Activated CD8-positive, alpha-beta memory T cell treated with anti-CD3 and anti-CD28 coated beads, Interleukin-2, amount 10 ng/mL, durations not matched to agents 7 days and 5 days (primary cell): ENCODE measurements at places on chromosomes 12 and 14. TPM values are rescaled to one million over a fixed set of nuclear protein-coding genes. Genes with fewer than 3 reads are reported as not detected.

DNA sequence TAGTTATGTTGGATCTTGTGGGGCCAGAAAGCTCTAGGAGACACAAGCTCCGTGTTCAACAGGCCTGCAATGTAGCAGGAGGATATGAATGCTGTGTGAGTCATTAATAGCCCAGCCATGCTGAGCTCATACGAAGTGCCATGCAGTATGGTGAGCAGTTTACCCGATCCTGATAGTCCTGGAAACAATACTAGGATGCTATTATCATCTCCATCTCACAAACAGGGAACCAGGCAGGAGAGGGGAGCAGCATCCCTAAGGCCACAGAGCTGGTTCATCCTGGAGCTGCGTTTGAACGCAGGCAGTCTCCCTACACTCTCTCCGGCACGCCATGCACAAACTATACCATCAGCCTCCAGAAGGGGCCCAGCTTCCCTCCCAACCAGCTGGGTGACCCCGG, 20.5 kb downstream of the TTC7B start:
- no peak overlapping the region for H3K27ac ChIP-seq
- H3K4me3 ChIP-seq, result no peak overlapping the region
- H3K27me3 ChIP-seq, result no peaks in the 10 kb centered on the region
- peaks cover 2% of the 10 kb centered on the region for H3K4me1 ChIP-seq

- H3K27me3 ChIP-seq, result no peaks in the 10 kb centered on the region
- no peak for DNase-seq
- H3K36me3 ChIP-seq, result peaks cover 39% of the 10 kb centered on the region
- no peak overlapping the region for H3K4me3 ChIP-seq
- no peak overlapping the region for H3K27ac ChIP-seq
Observed at GRCh38 chr12:46526233-46526632, 153.7 kb upstream of the SLC38A2 start.

GRCh38 chr12:67420506-67420905, 151.3 kb downstream of the CAND1 start:
- peaks cover 5% of the 10 kb centered on the region for H3K27me3 ChIP-seq
- H3K36me3 ChIP-seq, result no peaks in the 10 kb centered on the region
- DNase-seq, result no peak
- H3K27ac ChIP-seq, result no peak overlapping the region
- no peaks in the 10 kb centered on the region for H3K4me1 ChIP-seq

DNA sequence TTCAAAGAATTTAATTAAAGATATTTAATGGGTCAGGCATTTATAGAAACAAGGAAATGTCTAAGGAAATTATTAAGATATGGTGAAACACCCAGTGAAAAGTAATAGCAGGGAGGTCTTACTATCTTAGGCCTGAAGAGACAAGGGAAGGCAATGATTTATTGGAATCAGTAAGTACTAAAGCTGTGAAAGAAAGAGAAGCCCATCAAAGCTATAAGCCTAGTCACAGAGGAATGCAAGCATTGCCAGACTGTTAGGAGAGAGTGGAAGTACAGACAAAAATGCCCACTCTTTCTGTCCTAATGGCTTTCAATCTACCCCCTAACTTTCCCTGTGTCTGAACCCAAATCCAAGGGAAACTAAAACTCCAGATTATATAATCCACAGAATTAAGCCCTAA, 69.2 kb upstream of the PIK3C2G start:
- no peaks in the 10 kb centered on the region for H3K27me3 ChIP-seq
- no peak overlapping the region for H3K4me3 ChIP-seq
- no peak for DNase-seq
- no peak overlapping the region for H3K27ac ChIP-seq
- no peaks in the 10 kb centered on the region for H3K4me1 ChIP-seq
- no peaks in the 10 kb centered on the region for H3K36me3 ChIP-seq

Gene RHEBL1
- 14.9 TPM for total RNA-seq

- H3K27me3 ChIP-seq, result peaks cover 3% of the 10 kb centered on the region
- no peak for DNase-seq
Observed at GRCh38 chr12:67721248-67721647, 72.7 kb downstream of the DYRK2 start.

GRCh38 chr12:62732861-62733427, 202.0 kb downstream of the PPM1H start:
- H3K4me3 ChIP-seq, result no peak overlapping the region
- H3K4me1 ChIP-seq, result peaks cover 13% of the 10 kb centered on the region
- H3K27ac ChIP-seq, result no peak overlapping the region

Gene OR6C2
- total RNA-seq, result not detected

Gene APOF
- total RNA-seq, result not detected

DNA sequence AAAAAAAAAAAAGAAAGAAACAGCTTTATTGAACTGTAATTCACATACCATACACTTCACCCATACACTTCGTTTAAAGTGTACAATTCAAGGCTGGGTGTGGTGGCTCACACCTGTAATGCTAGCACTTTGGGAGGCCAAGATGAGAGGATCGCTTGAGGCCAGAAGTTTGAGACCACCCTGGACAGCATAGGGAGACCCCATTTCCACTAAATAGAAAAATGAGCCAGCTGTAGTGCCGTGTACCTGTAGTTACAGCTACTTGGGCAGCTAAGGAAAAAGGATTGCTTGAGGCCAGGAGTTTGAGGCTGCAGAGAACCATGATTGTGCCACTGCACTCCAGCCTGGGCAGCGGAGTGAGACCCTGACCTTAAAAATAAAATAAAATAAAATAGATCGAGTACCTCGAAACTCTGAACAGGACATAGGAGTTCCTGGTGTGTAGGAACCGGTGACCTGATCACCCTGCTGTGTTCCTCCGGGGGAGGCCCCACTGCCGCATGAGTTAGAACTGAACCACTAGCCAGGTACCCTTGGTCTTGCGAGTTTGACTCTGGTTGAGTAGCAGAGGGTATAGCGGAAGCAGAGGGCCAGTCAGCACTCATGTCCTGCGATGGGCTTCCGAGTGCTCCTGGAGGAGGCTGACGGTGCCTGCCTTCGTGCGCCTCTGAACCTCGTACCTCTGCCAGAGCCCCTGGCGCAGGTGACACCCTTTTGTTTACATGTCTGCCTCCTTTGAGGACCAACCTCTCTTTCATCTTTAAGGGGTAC, 80.0 kb downstream of the B4GALNT3 start:
- no peaks in the 10 kb centered on the region for H3K36me3 ChIP-seq
- peaks cover 2% of the 10 kb centered on the region for H3K27me3 ChIP-seq
- H3K4me3 ChIP-seq, result no peak overlapping the region
- no peak overlapping the region for H3K27ac ChIP-seq
- DNase-seq, result no peak

DNA sequence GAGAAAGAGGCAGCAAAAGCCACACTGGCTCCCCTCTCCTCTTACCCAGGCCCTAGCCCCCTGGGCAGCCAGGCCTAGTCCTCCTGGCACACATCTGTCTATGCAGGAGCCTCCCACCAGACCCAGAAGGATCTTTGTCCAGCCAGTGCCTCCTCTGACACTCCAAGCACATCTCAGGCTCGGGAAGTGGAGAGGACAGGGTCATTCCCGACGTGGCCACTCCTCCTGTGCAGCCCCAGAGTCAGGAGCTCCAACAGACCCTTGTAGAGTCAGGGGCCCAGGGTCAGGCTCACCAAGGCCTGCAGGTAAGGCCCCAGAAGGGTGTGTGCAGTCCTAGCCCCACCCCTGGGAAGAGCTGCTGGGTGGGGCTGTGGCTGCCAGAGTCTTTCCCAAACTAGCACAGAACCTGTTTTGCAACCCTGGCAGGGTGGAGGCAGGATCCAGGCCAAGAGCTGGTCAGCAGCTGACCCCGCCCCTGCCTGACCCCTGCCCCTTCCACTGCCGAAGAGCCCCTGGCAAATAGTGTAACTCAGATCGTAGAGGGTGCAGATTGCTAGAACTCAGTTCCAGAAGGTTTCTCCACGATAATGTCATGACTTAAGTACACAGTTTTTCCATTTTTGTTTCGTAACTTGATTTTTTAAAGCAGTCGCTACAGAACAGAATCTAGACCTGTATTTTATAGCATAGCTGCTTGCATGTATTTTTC, 26.6 kb upstream of the PNMA1 start:
- H3K27ac ChIP-seq, result peak overlapping the region; percentile 92
- peak overlapping the region; percentile 78 for H3K4me3 ChIP-seq
- peaks cover 65% of the 10 kb centered on the region for H3K4me1 ChIP-seq
- no peaks in the 10 kb centered on the region for H3K27me3 ChIP-seq
- no peak for DNase-seq

Gene ZNF839
- total RNA-seq, result 11.9 TPM

DNA sequence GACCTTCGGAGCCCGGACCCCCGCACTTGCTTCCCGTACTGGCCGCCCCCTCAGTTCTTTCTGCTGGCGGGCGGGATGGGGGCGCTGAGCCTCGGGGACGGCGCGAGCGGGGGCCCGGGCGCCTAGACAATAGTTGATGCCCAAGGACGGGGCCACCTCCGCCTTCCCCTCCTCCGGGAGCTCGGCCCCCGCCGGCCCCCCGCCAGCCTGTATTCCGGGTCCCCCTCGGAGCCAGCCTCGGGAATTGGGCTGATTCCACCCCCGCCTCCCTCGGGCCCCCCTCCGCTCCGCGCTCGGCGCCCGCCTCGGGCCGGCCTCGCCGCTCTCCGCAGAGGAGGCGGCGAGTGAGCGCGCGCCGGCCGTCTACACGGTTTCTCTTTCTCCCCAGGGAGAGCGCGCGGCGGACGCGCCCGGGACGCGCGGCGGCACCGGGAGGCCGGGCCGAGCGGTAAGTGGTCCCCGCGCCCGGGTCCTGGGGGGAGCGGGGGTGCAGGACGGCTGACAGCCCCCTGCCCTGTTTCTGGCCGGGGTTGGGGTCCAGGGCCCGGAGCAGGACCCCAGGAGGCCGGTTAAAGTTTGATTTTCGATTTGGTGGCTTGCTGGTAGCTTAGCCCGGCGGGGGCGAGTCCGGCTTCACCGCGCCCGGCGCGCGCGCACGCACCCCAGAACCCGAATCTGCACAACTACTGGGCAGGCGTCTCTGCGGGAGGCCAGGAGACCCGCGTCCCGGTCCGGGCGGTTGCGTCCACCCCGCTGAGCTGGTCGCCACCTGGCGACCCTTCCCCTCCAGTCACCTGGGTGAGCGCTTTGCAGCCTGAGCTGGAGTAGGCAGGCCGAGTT, 413.7 kb downstream of the PCNX1 start:
- peak; percentile 72 for DNase-seq
- peaks cover 7% of the 10 kb centered on the region for H3K36me3 ChIP-seq
- H3K27ac ChIP-seq, result peak overlapping the region; percentile 90
- H3K4me3 ChIP-seq, result peak overlapping the region; percentile 90
- no peaks in the 10 kb centered on the region for H3K27me3 ChIP-seq

Gene SLC38A4
- not detected for total RNA-seq

Gene RASSF9
- total RNA-seq, result not detected

GRCh38 chr12:72865921-72866320, 593.8 kb downstream of the TRHDE start:
- H3K4me1 ChIP-seq, result no peaks in the 10 kb centered on the region
- H3K27me3 ChIP-seq, result no peaks in the 10 kb centered on the region
- no peak for DNase-seq
- no peak overlapping the region for H3K4me3 ChIP-seq
- H3K27ac ChIP-seq, result no peak overlapping the region

Gene NTS
- total RNA-seq, result not detected

Gene IQSEC3
- total RNA-seq, result 2.0 TPM

GRCh38 chr14:91841065-91841464, 26.3 kb downstream of the TC2N start:
- no peak for DNase-seq
- peaks cover 40% of the 10 kb centered on the region for H3K36me3 ChIP-seq
- H3K4me1 ChIP-seq, result peaks cover 19% of the 10 kb centered on the region
- H3K4me3 ChIP-seq, result no peak overlapping the region

Gene SLC8A3
- total RNA-seq, result not detected

GRCh38 chr14:92846162-92846897, 52.2 kb downstream of the GOLGA5 start:
- peaks cover 6% of the 10 kb centered on the region for H3K36me3 ChIP-seq
- H3K27ac ChIP-seq, result no peak overlapping the region
- peaks cover 16% of the 10 kb centered on the region for H3K4me1 ChIP-seq
- H3K4me3 ChIP-seq, result no peak overlapping the region
- no peaks in the 10 kb centered on the region for H3K27me3 ChIP-seq
- peak; percentile 66 for DNase-seq

DNA sequence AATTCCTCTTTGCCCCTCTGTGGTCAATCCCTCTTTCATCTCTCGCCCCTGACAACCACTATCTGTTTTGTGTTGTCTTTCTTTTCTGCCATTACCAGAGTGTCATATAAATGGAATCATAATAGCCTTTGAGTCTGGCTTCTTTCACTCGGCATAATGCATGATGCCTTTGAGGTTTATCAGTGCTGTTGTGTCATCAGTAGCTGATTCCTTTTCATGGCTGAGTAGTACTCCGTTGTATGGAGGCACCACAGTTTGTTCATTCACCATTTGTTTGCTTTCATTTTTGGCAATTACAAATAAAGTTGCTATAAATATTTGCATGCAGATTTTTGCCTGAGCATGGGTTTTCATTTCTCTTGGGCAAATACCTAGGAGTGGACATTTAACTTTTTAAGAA, 47.2 kb downstream of the WSCD2 start:
- no peak overlapping the region for H3K4me3 ChIP-seq
- no peaks in the 10 kb centered on the region for H3K4me1 ChIP-seq
- no peaks in the 10 kb centered on the region for H3K36me3 ChIP-seq

Gene NUP107
- 127 TPM for total RNA-seq

DNA sequence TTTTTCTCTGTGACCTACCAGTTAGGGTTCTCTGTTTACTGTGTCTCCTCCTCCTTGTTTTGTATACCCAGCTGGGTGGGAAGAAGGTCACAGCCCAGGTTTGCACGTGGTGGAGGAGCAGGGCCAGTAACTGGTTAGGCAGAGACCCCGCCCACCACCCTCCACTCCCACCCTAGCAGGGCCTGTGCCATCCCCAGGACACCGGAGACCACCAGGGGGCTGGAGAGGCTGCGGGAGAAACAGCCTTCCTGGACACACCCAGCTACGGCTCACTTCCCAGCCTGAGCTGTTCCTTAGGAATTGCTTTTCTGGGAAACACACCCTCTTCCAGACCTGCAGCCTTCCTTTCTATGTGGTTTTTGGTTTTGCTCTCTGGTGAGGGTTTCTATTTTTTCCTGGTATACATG, 21.1 kb downstream of the BDKRB2 start:
- no peaks in the 10 kb centered on the region for H3K36me3 ChIP-seq
- no peak for DNase-seq
- H3K27me3 ChIP-seq, result peaks cover 6% of the 10 kb centered on the region
- H3K4me3 ChIP-seq, result no peak overlapping the region
- no peaks in the 10 kb centered on the region for H3K4me1 ChIP-seq

DNA sequence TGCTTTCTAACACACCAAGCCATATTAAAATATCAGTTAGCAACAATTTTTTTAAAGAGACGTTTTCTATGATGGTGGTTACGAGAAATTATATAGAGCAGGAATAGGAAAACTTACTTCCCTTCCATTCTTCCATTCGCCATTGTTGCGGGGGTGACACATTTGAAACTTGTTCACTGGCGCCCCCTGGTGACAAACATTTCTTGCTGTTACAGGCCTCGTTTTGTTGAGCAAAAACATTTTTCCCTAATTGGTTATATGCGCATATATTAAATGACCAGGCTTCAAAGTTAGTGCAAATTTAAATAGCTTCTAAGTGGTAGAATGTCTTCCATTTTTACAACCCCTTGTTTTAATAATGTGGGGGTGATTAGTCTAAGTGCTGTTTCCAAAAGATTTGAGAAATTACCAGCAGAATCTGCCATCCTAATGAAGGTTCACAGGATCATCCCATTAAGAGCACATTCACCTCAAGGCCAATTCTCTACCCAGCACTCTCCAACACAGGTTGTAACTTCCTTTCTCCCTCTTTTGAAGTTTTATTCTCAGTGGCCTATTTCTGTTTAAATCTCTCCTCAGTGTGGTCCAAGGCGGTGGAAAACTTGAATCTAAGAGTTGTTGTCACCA, 1124.7 kb downstream of the FLRT2 start:
- no peaks in the 10 kb centered on the region for H3K4me1 ChIP-seq
- no peak overlapping the region for H3K27ac ChIP-seq
- H3K36me3 ChIP-seq, result no peaks in the 10 kb centered on the region
- peak; percentile 41 for DNase-seq

Gene DEGS2
- total RNA-seq, result not detected
